Transverse colon (tissue), 4 donors: ENCODE measurements at places on chromosomes 2 and 18.
A peak's percentile ranks its signal among the peaks of the same experiment; 100 is the strongest.

DNA sequence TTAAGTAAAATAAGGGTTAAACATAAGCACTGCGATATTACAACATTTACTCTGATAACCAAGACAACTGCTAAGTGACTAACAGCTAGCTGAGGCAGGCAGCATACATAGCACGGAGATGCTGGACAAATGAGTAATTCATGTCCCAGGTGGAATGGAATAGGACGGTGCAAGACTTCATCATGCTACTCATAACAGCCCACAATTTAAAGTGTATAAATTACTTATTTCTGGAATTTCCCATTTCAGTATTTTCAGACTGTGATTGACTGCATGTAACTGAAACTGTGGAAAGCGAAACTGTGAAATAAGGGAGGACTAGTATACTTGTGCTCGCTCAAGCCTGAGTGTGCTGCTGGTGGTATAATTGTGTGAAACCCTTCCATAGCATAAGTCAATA lies 12.9 kb downstream of the IER3IP1 start:
- DNase-seq: no peak

GRCh38 chr2:28355521-28356094 lies 37.0 kb upstream of the FOSL2 start:
- no peak for DNase-seq

DNA sequence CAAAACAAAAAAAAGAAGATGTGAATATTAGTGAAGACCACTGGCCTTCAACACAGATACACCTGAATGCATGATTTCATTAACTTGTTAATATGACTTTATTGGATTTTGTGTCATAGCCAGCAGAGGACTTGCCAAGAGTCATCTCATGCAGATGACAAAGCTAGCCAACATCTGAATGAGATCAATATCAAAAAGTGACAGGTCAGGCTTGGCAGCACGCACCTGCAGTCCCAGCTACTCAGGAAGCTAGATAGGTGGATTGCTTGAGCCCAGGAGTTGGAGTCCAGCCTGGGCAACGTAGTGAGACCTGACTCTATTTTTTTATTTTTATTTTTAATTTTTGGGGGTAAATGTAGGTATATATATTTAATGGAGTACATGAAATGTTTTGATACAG lies 54.5 kb upstream of the TGIF1 start:
- no peak for DNase-seq

- no peak for DNase-seq
Measured at GRCh38 chr2:115162494-115163293, 720.3 kb downstream of the DPP10 start.

DNA sequence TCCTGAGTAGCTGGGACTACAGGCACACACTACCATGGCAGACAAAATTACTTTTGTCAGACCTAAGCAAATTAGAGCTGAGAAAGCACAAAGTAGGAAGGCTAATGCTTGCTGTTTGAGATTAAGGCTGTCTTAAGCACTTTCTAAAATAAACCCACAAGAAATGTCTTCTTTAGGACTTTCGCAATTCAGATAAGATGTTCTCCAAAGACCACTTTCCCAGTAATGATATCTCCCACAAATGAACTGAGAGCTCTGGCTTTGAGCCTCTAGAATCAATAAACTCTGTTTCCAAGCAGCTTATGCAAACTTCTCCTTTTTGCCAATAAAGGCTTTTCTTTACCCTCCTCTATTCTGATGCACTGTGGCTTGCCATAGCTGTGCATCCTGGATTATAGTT lies 32.0 kb upstream of the GALNT1 start:
- no peak for DNase-seq

DNA sequence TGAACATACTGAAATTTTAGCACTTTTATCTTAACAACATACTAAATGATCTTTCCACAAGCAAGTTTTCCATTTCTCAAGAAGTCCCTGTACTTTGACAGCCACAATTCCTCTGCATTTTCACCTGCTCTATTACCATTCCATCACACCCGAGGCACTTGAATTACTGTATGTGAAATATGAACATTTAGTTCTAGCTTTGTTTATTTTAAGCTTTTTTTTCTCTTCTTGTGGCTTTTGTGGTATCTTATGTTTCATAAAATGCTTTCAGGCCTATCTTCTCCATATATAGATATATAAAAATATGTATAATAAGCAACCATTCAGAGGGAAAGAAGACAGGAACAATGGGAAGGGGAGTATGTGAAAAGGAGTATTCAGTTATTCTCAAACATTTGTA lies 693.9 kb downstream of the SATB2 start:
- DNase-seq: no peak

- no peak for DNase-seq
Measured at GRCh38 chr2:176710657-176711186, 441.5 kb downstream of the MTX2 start.

- no peak for DNase-seq
Measured at GRCh38 chr18:69895066-69896047, 52.3 kb downstream of the CD226 start.

DNA sequence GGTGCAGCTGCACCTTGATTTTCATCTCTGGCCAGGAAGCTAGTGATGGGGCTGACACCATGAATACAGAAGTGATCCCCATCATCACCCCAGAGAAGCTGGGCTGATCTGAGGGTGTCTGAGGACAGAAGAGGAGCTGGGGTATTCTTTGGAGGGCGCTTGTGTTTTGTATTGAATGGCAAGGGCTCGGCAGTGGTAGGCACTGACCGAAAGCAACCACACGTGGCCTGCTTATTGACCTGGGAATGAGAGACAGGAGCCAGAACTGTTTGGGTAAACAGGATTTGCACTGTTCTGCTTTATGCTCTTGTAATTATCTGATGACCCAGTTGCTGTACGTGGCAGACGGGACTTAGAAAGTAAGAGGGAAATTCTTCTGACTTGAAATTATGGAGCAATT lies 62.6 kb upstream of the RPL31 start:
- DNase-seq: no peak

DNA sequence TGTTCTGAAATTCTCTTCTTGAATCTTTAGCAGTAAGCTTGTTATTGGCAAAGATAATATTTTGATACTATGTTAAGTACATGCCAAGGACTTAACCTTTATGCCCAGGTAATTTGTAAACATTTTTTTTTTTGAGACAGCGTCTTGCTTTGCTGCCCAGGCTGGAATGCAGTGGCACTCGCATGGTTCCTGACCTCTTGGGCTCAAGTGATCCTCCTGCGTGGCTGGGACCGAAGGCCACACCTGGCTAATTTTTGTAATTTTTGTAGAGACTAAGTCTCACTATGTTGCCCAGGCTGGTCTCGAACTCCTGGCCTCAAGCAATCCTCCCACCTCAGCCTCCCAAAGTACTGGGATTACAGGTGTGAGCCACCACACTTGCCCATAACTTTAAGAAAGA lies 35.7 kb upstream of the ZCCHC2 start:
- no peak for DNase-seq

- DNase-seq: no peak
Measured at GRCh38 chr2:226483143-226483542, 316.5 kb downstream of the IRS1 start.

- DNase-seq: no peak
Measured at GRCh38 chr18:59189746-59190145, 30.2 kb upstream of the GRP start.

- DNase-seq: no peak
Measured at GRCh38 chr2:10019602-10020400, 23.5 kb upstream of the KLF11 start.

DNA sequence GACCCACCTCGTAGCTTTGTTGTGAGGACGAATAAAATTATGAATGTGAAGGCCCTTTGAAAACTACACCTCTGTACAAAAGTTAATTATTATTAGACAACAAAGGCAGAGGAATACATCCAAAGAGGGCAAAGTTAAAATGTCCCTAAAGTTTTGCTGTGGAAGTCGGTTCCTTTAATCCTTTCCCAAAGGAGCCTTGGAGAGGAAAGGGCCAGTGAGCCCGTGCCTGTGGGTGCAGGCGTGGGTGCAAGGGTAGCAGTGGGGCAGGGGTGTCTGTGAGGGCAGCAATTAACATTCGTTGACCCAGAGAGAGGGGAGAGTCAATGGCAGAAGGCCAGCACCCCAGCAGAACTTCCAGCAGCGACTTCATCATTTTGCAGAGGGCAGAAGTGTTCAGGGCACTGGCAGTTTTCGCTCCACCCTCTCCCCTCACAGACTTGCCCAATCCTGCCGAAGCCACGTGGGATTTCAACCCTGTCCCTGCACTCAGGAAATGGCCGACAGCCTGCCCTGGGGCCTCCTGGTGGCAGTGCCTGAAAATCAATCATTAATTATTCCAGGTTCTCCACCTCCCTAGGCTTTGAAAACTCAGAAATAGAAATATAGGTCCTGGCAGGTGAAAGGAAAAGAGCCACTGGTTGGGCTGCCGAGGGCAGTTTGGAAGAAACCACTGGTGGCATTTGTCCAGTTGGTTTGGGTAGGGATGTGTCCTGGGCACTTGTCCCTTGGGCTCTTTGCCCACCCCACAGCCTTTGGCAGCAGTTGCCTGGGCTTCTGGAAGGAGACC lies 4.2 kb upstream of the PAX8 start:
- DNase-seq: peak; percentile 70

DNA sequence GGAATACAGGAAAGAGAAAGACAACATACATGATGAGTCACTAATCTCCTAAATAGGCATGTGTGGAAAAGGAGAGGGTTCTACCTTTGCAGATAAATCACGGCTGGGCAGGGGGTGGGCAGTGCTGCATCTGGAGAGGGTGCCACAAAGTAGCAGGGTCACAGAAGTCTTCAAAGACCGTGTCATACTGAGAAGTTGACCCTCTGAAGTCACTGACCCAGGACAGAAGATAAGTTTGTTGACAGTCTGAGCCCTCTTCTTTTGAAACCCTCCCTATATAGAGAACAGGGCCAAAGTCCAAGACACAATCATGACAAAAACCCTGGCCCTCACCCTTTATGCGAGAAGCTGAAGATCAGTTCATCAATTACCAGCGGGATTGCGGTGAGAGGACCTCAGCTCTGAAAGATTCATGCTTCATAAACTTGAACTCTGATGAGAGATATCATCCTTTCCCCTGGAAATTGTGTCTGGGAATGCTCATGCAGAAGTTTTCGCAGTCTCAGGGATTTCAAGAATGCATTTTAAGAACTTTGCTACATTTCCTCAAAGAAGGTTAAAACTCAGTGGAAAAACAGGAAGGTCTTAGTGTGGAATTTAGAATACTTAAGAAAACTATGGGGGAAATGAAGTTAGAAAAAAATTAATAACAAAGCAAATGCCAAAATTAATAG lies 129.5 kb downstream of the FAM124B start:
- DNase-seq: no peak

DNA sequence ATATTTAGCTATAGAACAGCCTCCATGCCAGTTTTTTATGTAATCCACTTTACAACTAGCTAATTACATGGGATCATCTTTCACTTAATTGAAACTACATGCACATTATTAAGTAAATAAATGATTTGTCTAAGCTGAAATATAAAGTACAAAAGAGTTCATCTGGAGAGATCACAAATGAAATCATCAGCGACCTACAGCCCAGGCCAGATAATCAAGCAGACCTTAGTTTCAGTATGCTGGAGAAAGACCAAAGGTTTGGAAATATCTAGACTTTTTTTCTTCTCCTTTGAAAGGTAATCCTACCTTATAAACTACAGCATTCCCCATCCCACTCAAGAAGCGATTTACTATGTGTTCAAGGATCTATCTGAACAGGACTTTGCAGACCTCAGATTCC lies 26.5 kb downstream of the FIGN start:
- no peak for DNase-seq

DNA sequence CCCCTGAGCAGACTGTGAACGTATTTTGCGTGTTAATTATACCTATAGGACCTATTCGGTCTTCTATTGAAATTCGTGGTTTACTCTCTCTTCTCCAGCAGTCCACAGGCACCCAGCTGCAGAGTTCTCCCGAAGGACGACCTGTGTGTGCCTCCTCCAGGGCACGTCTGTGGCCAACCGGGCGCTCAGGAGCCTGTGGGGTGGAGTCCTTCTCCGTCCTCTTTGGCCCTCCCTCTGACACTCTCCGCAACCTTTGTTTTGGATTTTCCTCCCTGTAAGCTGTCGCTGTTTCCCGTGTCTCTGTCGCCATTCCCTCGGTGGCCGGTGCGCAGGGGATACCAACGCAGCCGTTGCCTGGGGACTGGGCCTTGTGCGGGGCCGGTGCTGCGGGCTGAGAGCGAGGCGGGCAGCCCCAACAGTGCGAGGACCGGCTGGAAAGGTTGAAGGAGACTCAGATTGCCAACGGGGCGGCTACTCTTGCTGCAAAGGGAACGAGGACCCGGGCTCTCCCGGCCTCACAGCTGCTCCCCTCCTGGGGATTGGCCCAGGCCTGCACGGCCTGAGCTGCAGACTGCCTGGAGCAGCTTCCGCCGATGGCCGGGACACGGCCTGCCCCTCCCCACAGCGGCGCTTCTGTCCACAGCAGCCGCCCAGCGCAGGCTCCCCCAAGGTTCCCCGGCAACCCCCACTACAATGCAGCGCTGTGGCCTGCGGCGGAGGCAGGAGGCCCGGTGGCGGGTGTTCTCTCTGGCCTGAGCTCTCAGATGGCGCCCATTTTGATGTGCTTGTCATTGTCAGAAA lies 221.0 kb downstream of the MTX2 start:
- no peak for DNase-seq

DNA sequence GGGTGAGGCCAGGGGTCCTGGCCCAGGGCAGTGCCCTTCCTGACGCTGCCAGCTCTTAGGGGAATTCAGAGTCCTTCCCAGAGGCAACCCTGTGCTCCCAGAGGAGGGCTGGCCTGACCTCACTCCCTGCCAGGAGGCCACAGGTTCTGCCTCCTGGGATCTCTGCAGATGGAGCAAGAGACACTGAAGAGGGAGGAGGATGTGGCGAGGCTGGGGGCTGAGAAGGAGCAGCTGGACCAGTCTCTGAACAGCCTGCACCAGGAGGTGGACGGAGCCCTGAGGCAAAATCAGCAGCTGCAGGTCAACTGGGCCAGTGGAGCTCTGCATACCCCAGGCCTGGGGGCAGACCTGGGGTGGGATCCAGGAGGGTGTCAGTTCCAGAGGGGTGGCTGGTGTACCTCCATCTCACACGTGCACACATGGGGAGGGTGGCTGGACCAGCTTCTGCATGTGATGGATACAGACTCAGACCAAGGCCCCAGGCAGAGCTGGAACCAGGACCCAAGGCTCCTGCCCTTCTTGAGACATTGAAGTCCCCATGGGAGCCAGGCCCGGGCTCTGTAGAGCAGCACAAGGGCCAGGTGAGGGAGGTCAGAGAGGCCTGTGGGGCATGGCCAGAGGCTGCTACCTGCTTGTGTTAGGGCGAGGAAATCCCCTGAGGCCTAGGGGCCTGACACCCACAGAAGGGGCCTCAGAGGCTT lies 9.7 kb upstream of the SNED1 start:
- DNase-seq: peak; percentile 5

DNA sequence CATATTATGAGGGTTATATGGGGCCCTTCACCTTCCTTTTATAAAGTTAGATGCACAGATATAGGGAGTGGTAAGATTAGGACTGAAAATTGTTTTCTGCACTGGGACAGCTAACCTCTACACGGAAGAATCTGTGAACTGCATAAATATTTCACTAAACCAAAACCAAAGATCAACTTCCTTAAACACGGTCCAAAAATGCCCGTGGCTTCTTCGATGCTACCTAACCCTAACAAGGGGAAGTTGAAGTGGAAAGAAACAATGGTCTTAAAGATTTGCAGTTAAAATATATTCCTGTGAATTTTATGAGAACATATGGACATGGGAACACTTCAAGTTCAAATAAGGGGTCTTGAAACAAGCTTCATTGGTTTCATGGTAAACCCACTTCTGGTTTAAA lies 33.3 kb upstream of the PAX3 start:
- no peak for DNase-seq
